ENCODE measurements at places on chromosomes 3 and 15.

GRCh38 chr15:72339777-72340177 is 19.8 kb upstream of the CELF6 start:
- peak; percentile 55 for DNase-seq

DNA sequence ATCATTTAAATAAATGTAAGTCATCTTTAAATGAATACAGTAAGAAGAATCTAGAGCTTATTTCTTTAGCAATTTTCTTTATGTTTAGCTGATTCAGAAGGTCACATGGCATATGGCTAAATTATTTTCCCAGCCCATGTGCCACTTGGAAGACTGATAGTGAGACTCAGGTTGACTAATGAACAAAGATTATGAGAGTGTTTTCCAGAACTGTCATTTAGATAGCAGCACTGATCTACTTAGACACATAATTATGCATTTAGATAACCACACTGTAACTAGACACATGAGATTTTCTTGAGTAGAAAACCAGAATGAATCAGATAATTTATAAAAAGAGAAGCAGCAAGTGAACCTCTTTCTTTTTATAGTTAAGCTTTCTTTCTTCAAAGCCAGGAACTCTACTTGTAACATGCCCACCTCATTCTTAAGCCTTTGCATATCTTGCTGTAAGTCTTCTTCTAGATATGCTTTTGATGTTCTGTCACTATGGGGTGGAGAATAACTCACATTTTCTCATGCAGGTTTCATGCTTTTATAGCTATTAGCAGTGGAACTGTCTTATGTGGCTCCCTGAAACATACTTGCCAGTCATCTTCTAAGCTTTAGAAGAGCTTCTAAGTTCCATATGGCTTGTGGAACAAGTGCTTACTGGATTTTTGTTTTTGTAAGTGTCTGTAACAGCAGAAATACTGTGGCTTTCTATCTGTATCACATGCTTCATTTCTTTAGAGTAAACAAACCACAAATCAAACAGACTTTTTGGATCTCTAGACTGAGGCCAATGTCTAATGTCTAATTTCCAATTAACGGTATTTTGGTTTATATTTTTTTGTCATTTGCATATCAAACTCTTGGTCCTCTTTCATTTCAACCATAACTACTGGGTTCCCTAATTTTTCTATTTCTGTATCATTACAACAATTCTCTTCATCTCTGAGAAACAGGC is 101.4 kb downstream of the LMLN start:
- no peak for DNase-seq

- no peak for DNase-seq
These were observed 16.4 kb downstream of the FBXO22 start for GRCh38 chr15:75920079-75920478.

DNA sequence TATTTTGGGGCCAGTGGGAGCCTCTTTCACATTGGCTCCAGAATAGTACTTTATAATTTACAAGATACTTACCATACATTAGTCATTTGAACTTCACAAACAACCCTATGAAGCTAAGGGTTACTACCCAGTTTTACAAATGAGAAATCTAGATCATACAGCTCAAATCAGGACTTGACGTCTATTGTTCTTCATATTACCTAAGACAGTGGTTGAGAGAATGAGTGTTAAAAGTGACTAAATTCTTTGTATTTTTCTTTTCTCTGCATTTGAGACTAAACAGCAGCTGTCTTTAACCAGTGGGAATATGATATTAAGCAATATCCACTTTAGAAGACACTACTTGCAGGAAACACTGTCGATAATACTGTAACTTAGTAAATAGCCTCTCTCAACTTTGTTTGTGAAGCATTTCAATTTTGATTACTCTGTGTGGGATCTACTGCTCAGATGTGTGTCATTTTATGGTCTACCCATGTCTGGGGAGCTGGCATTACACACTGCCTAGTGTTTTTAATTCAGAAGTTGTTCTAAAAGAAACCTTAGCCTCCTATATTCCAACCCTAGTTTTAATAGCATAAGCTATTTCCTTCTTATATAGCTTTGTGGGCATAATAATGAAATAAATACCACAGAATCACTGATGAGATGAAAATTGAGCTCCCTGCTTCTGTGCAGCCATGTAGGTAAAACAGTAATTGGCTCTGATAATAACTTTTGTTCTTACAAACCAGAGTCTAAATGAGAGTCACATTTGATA is 45.9 kb downstream of the IQCH start:
- DNase-seq: no peak

DNA sequence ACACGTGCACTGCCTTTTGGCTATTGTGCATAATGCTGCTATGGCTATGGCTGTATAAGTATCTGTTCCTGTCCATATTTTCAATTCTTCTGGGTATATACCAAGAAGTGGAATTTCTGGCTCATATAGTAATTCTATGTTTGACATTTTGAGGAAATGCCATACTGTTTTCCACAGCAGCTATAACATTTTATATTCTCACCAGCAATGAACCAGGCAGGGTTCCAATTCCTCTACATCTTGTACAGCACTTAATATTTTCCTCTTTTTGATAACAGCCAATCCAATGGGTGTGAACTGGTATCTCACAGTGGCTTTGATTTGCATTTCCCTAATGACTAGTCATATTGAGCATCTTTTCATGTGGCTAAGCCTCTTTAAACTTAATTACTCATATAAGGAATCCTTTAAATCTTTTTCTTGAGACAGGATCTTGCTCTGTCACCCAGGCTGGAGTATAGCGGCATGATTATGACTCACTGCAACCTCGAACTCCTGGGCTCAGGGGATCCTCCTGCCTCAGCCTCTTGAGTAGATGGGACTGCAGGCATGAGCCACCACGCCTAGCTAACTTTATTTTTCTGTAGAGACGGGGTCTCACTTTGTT is 38.1 kb upstream of the IGDCC4 start:
- DNase-seq: peak; percentile 33

DNA sequence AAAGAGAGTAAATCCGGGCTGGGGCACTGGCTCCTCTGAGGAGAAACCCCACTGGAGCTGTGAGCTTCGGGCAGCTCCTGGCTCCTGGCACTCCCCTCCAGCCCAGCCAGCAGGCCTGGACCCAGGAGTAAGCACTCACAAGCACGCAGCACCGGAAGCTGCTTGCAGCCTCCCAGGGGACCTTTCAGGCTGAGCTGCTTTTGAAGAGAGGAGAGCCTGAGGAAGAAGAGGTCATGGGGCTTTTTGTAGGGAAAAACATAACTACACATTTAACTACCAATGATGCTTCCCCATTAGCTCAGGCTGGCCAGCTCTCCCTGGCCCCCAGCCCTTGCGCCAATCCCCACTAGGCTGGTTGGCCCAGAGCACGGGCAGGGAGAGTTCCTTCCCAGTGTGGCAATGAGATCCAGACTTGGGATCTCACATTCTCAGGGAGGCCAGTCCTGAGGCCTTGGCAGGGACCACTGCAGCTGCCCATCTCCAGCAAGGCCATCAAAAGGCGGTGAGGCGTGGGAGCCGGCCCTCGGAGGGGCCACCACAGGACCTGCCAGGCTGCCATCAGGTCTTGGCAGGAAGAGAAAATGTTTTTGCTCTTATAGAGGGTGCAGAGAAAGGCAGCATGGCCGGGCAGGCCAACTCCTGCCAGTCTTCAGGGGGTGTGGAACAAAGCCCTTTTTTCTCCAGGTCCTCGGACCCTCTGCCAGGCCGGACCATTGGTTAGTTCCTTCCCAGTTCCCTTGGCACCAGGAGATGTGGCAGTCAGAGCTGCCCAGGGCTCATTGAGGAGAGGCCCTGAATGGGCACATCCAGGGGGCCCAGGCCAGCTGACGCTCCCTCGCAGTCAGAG is 41.5 kb upstream of the MFGE8 start:
- no peak for DNase-seq

DNA sequence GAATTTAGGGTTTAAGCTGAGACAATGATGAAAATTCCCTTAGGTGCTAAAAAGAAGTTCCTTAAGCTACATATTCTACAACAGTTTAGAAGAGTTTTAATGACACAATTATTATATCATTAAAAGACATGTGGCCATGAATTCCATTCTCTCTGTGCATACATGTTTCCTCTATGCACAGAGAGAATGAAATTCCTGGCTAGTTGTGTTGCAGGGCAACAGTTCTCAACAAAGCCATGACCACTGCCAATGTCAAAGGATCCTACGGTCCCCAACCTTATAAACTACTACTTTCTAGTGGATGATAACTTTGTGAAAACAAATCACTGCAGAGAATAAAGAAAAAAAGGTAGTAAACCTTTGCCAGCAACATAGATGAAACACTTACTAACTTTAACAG is 122.7 kb downstream of the OTOL1 start:
- DNase-seq: no peak

DNA sequence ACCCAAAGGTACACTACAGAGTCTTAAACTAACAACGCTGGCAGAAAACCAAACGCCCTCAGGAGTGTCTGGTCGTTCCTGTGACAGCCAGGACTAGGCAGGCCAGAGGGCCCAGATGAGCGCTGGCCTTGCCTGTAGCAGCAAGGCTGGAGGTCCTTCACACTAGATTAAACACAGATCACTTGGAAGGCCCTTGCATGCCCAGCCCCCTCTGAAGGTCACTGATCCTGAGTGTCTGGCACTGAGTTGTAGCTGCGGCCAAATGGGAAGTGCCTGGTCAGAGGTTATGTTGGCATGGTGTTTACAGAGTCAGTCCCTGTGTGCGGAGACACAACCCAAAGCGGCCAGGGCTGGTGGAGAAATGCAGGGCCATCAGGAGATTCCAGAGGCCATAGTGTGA is 58.9 kb downstream of the ZNF621 start:
- no peak for DNase-seq

- no peak for DNase-seq
These were observed 472.0 kb downstream of the ZPLD1 start for GRCh38 chr3:102906818-102907217.

DNA sequence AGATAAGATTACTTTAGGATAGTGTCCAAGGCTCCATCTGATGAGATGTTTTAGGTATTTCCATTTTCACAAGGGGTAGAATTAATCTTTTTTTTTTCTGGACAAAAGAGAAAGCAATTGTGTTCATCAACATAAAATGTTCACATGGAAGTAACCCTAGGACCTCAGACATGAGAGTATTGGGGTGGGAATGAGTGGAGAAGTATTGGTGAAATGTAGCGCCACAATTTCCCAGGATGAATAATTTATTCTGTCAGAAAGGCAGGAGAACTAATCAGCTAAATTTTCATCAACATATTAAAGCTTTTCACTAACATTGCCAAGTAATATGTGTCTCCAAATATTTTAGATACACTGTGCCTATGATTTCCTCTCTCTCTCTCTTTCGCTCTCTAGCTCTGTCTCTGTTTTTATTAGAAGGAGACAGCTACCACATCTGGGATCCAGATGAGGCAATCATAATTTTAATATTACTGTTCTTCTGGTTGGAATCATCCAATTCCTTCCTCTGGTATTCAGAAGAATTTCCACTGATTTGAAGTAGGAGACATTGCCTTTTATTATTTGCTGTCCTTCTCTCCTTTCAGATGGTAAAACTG is 21.6 kb upstream of the ZNF280D start:
- DNase-seq: no peak

GRCh38 chr3:27468283-27468886 is 15.8 kb downstream of the SLC4A7 start:
- no peak for DNase-seq

DNA sequence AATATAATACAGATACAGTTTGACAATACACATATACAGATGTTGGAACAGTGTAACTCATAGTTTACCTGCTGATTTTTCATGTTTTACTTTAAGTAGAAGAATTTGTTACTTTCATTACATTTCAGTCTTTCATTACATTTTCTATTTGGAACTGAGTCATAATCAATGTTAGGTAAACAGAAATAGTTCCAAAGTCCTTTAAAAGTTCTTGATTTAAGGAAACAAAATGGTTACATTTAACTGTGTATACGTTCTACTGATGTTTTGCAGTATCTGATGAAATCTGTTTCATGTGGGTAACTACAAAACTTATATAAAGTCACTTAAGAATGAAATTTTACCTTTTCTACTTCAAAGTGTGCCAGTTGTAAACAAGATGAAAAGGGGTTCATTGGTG is 721.2 kb downstream of the NAALADL2 start:
- DNase-seq: no peak

- no peak for DNase-seq
These were observed 68.6 kb downstream of the CDC25A start for GRCh38 chr3:48119505-48120193.

DNA sequence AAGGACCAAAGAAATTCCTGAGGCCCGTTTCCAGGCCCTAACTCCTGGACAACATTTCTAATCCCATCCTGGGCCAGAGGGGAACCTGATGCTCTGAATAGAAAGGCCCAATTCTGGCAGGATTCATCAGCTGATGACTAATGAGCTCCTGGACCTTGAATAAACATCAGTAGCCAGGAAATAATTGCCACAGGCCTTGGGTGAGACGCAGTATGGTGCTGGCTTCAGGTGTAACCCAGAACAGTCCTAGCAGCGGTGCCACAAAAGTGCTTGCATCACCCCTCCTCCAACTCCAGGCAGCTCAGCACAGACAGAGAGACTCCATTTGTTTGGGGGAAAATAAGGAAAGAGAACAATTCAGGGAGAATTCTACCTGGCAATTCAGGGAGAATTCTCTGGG is 184.7 kb upstream of the POU1F1 start:
- DNase-seq: no peak

All from trophoblast cell (in vitro differentiated cells and primary cell).